ENCODE measurements at places on chromosomes 3 and 15.

DNA sequence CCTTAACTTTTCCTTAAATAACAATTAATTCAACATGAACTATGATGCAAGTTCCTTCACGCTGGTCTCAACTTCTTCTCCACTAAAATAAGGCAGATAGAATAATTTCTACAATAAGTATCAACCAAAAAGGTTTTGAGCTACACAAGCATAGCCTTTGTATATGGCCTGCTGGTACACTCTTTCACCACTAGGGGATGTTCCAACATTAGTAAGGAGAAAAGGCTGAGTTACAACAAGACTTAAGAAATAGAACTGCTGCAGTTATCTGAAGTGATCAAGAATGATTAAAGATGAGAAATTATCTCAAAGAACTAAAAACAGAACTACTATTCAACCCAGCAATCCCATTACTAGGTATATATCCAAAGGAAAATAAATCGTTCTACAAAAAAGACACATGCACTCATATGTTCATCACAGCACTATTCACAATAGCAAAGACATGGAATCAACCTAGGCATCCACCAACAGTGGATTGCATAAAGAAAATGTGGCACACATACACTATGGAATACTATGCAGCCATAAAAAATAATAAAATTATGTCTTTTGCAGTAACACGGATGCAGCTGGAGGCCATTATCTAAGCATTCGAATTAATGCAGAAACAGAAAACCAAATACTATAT lies 14.4 kb downstream of the ATP13A3 start:
- no peak for DNase-seq

- DNase-seq: no peak
Observed at GRCh38 chr3:197837282-197837681, 46.2 kb downstream of the LRCH3 start.

DNA sequence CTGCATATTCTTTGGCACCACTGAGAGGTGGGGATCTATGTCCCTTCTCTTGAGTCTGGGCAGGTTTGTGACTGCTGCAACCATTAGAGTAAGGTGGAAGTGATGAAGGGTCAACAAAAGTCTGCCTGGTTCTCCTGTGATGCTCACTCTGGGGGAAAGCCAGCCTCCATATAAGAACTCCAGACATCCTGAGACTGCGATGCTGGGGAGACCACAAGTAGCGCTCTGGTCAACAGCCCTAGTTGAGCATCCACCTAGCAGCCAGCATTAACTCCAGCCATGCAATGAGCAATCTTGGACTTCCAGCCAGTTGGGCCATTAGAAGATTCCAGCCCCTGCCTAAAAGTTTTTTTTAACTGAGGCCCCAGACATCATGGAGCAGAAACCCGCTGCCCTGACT lies 62.8 kb downstream of the SCN11A start:
- no peak for DNase-seq

- no peak for DNase-seq
Observed at GRCh38 chr3:158110658-158111018, 749 bp downstream of the RSRC1 start.

- DNase-seq: no peak
Observed at GRCh38 chr3:39196671-39197356, 4.4 kb upstream of the XIRP1 start.

GRCh38 chr3:39513791-39514369 lies 46.4 kb downstream of the MOBP start:
- no peak for DNase-seq

GRCh38 chr3:112048911-112049310 lies 14.4 kb downstream of the TMPRSS7 start:
- DNase-seq: no peak

DNA sequence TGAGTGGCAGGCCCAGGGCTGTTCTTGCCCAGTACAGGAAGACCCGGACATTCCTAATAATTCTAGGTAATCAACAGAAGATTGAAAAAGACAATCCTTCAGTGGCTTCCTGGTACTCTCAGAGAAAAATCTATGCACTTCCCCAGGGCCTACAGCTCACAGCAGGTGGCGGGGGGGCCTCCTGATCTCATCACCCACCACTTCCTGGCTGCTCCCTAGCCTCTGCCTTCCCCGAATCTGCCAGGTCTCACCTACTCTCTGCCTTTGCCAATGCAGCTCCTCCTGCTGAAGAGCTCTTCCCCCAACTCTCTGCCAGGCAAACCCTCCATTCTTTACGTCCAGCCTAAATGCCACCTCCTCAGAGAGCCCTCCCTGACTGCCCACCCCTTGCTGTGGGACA lies 37.5 kb downstream of the EHD4 start:
- peak; percentile 70 for DNase-seq

DNA sequence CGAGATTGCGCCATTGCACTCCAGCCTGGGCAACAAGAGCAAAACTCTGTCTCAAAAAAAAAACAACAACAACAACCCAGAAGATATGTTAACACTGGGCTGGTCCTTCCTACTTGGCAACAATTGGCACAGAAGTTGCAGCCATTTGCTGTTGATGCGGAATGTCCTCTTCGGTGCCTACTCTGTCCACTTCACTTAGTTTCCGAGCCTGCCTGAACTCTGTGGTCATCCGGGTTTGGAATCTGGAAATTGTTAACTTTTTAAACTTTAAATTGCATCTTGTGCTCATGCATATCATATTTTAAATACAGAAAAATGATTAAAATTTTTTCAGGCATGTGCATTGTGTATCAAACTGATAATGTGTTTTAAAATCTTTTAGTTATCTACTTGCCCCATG lies 81.5 kb downstream of the FNDC3B start:
- DNase-seq: no peak

DNA sequence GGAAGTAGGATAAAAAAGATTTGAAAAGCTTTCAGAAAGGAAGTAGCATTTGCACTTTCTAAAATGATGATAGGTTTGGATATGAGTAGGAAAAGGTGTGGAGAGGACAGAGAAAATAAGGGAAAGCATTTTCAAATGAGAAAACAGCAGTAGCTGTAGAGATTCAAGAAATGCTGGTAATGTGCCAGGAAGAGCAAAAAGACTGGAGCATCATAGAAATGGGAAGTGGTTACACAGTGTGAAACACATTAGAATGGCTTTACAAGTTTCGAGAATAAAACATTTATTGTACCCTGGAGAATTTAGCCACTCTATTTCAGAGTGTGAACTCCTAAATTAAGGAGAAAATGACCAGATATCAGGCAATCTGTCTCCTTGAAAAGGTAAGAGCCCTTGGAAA lies 108.3 kb upstream of the CHL1 start:
- DNase-seq: no peak

All from stimulated activated CD8-positive, alpha-beta memory T cell treated with anti-CD3 and anti-CD28 coated beads, Interleukin-7, amount 100 ng/mL, for 4 hours (primary cell).